ENCODE measurements at places on chromosomes 5 and 9. TPM values are rescaled to one million over a fixed set of nuclear protein-coding genes. Genes with fewer than 3 reads are reported as not detected.

WDR38 gene
- total RNA-seq = not detected

PCDHGB6 gene
- total RNA-seq = 5.7 TPM

OMD gene
- total RNA-seq = not detected

MFAP3 gene
- total RNA-seq = 41.2 TPM

COL23A1 gene
- total RNA-seq = not detected

CAMK2A gene
- total RNA-seq = 0.80 TPM

MAMDC2 gene
- total RNA-seq = 2.6 TPM

All from epithelial cell of alveolus of lung (primary cell).